ENCODE measurements at places on chromosomes 5 and 9.

- DNase-seq, result no peak
These were observed 24.5 kb downstream of the OSTF1 start for GRCh38 chr9:75112789-75113188.

DNA sequence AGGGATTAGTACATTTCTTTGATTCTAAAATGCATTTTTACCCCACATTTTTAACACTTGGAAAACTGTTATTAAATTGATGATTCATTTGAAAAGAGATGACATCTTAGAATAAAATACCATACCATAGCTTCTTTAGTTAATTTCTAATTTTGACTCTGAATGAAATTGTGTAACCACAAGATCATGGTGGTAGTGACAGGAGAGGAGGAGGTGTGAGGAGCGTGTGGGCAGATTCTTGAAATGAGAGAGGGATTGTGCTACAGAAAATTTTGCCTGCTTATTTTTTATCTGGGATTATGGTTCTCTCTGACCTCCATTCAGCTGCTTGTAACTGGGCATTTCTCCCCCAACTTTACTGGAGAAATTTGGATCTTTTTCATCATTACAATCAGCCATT, 173.3 kb upstream of the CLINT1 start:
- DNase-seq, result no peak

DNA sequence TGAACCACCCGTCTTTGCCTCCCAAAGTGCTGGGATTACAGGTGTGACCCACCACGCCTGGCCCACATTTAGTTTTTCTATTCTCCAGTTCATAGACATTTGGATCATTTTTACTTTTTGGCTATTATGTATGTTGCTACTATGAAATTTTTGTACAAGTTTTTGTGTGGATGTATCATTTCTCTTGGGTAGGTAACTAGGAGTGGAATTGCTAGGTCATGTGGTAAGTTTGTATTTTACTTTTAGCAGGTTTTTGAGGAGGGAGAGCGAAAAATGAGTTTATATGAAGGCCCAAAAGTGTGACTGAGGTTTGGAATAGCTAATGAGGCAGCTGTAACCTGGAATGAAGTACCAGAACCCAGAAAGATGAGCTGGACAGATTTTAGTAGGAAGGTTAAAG, 35.2 kb downstream of the ARHGAP26 start:
- DNase-seq, result no peak

- no peak for DNase-seq
These were observed 207.0 kb downstream of the CSNK1G3 start for GRCh38 chr5:123719004-123719403.

GRCh38 chr9:92961627-92962302, 14.4 kb downstream of the FGD3 start:
- DNase-seq, result no peak

- no peak for DNase-seq
These were observed 7.1 kb upstream of the RARS1 start for GRCh38 chr5:168479166-168479565.

DNA sequence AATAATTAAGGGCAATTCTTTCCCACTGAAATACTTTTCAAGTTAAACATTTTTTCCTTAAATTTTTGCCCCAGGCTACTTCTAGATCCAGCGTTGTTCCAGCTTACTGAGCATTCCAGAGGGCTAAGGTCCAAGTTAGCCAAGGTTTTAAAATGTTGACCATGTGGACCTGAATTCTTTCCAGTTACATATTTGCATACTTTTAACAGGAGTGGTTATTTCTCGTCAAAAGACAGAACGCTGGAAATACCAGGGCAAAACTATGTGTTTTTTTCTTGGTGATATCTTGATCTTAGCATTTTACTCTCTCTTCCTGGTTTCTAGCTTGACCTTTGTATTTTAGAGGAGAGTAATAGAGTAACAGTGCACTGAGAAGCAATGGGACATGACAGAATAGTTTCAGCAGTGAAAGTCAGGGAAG, 32.8 kb downstream of the TMC1 start:
- DNase-seq, result no peak

DNA sequence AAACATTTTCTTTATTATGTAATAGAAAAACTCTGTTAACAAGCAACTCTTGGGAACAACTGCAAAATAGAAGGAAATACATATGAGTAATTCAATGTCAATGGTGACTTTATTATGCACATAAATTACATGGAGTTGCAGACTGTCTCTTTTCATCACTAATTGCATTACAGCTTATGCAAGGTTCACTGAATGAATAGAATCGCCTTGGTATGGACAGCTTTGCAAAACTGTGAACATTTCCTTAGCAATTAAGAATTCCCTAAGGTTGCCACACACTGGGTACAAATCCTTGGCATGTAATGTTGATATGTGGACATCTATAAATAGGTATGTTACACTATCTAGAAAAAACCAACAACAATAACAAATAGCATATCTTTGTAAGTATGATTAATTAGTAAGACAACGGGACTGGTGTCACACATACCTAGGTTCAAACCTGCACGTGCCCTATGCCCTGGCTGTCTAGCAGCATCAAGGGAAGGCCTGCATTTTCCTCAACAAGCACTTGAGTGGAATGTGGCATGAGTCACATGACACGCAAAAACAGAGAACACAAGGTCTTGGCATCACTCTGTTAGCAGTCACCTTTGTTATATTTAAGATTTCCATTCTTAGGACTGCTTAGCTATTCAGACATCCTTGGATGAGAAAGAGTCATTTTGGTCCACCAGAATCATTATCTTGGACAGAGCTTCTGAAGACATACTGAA, 263.9 kb downstream of the CTNND2 start:
- DNase-seq, result no peak

- DNase-seq, result no peak
These were observed 28.9 kb downstream of the TMEM167A start for GRCh38 chr5:83048277-83048676.

GRCh38 chr5:114977979-114978573, 191.6 kb downstream of the TRIM36 start:
- DNase-seq, result no peak

- DNase-seq, result no peak
These were observed 45.8 kb downstream of the EPB41L4B start for GRCh38 chr9:109274884-109275730.

DNA sequence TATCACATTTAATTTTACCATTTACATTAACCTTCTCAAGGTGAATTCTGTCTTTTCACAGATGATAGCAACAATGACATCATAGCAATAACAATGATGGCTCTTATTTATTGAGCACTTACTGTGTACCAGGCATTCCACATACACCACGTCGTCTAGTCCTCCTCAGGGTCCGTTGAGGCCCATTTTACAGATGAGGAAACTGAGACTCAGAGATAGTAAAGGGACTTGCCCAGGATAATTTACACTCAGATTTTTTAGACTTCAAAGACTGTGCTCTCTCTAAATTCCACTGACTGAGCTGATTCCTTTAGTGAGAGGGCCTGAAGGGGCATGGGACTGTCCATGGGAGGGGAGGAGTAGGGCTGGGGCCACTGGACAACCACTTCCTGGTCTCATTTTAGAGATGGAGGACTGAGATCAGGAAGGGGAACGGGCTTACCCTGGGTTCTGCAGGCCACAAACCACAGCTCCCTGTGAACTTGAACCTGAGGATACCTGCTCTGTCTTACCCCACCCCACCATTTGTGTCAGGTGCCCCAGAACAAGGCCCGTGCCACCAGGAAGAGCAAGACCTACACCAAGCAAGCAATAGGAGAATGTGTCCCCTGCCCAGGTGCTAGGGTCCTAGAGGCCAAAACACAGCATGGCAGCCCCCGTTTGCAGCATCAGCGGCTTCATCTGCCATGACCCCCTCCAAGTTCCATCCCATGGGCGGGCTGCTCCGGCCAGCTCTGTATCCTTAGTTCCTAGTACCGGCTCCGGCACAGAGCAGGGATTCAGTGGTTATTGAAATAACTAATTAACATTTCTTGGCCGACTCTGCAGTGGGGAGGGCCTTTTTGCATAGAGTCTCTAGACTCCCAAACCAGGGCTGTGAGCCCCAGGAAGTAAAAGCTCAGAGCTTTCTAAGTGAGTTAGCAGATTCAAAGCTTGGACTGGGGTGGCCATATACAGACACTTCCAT, 96.6 kb downstream of the RGS3 start:
- no peak for DNase-seq

DNA sequence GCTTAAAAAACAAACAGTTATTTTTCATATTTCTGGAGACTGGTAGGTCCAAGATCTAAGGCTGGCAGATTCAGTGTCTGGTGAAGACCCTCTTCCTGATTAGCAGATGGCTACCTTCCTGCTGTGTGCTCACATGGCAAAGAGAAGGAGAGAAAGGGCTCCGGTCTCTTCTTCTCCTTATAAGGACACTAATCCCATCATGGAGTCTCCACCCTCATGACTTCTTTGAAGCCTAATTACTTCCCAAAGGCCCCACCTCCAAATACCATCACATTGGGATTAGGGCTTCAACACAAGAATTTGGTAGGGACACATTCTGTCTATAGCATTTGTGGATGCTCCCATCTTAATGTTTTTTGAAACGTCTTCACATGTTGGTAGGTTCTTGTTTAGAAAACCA, 391.1 kb downstream of the TMEM161B start:
- DNase-seq, result no peak

- DNase-seq, result no peak
These were observed 134.8 kb upstream of the CD180 start for GRCh38 chr5:67331296-67331925.

- DNase-seq, result peak; percentile 10
These were observed 79.6 kb downstream of the PDE4D start for GRCh38 chr5:59813761-59814536.

GRCh38 chr9:128723352-128723865, 518 bp downstream of the ZDHHC12 start:
- DNase-seq, result peak; percentile 23

DNA sequence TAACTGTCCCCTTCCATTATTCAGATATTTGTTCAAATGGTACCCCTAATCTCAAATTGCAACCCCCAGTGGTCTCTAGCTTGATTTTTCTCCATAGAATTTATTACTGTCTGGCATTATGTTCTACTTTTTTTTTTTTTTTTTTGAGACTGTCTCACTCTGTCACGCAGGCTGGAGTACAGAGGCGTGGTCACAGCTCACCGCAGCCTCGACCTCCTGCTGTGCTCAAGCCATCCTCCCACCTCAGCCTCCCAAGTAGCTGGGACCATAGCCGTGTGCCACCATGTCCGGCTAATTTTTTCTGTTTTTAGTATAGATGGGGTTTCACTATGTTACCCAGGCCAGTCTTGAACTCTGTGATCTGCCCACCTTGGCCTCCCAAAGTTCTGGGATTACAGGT, 2.0 kb upstream of the REEP5 start:
- no peak for DNase-seq

DNA sequence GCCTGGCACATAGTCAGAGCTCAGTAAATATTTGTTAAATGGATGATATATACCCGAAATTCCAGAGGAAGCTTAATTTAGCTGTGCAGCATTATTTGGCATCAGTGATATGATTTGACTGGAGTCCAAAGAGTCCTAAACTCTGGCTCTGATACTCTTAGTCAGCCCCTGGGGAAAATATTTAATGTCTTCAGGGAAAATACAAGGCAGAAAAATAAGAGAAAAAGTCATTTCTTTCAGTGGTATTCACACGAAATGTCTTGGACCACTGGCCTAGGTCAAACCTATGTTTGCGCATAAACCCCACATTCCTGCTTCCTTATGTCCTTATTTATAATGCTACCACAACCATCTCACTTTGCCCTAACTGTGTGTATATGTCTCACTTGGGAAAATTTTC, 23.8 kb downstream of the GLRA1 start:
- no peak for DNase-seq

- no peak for DNase-seq
These were observed 11.9 kb downstream of the ERBIN start for GRCh38 chr5:65938256-65938655.

DNA sequence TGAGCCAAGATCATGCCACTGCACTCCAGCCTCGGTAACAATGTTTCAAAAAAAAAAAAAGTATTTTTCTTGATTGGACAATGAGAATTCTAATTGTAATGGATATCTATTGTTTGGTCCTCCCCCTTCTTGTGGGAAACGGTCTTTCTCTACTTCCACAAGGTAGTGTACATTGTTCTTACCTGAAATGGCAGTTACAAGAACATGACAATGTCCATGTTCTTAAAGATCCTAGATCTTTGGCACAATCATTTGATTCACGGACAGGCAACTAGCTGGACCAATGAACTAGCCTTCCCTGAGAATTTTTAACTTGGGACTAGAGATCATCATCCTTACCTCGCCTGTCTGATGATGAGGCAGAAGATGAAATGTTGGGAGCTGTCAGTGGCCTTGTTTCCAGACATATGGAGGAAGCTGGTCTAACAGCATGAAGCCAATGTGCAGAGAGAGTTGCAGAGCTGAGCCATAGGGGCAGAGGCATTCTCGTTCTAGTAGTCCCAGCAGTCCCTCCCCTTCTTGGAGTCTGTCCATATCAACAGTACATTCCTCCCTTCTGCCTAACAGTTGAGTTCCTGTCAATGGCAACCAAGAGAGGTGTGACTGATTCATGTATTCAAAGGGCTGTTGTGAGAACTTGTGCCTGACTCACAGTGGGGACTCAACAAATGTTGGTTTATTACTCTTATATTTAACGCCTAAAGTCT, 2.1 kb upstream of the MARCHF6 start:
- peak; percentile 37 for DNase-seq

DNA sequence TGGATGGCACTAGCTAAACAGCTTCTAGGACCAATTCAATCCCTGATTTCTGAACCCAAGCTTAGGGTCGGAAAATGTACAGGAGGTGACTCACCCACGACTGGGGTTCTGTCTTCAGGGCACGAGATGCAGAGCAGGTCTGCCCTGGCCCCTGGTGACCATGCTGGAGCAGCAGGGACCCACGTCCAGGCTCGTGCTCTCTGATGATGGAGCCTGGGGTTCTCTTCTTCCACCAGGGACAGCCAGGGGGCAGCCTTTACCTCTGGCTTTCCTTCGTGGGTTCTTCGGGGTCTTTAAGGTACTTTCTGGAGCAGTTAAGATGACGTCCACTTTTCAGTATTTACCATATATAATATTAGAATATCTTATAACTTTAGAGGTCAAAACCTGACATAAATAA, 2.1 kb downstream of the CFAP77 start:
- DNase-seq, result no peak

GRCh38 chr5:163807781-163808180, 302.4 kb downstream of the MAT2B start:
- no peak for DNase-seq

- no peak for DNase-seq
These were observed 51.1 kb upstream of the SNX2 start for GRCh38 chr5:122723606-122724352.

DNA sequence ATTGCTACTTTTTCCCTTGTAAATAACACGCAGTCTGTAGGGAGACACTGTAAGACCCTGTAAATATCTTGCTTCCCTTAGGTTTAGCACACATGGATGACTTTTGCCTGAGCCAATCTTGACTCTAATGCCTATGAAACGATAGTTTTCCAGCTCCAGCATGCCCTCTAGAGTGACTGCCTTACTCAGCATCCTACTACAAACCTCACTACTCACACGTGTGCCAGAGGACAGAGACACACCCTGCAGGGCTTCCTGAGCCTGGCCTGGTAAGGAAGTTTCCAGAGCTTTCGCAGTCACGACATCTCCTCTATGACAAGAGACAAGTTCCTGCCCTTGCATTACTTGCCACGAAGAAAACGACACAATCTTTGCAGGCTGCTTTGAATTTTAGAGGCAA, 138.1 kb downstream of the ATPSCKMT start:
- DNase-seq, result no peak
